ENCODE measurements at places on chromosomes 7 and 10.

DNA sequence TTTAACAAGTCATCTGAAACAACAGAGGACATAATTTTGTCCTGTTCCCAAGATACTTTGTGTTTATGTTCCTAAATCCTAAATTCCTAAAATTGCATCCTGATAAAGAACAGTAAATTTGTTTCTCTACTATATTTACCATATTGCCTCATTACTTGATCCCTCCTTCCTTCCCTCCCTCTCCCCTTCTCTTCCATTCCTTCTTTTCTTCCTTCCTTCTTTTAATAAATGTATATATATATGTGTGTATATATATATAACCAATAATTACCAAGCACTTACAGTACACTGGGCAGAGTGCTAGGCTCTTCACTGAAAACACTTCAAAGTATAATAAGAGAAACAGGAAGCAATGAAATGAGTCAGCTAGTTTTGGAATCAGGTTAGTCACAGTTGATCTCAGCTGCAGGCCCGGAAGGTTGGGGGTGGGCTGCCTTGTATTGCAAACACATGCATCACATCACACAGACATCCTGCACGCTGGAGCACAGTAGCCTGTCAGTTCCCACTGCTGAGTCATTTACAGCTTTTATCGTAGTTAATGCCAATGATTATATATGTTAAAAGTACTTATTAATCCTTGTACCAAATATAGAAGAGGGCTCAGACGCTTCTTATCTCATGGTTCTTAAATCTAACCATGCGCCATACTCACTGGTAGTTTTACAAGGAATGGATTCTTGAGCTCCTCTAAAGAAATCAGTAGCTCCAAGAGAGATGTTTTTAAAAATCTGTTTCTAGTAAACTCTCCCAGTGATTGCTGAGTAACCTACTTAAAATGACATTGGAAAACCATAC lies 551.7 kb downstream of the GRM8 start:
- peak; percentile 19 for DNase-seq

DNA sequence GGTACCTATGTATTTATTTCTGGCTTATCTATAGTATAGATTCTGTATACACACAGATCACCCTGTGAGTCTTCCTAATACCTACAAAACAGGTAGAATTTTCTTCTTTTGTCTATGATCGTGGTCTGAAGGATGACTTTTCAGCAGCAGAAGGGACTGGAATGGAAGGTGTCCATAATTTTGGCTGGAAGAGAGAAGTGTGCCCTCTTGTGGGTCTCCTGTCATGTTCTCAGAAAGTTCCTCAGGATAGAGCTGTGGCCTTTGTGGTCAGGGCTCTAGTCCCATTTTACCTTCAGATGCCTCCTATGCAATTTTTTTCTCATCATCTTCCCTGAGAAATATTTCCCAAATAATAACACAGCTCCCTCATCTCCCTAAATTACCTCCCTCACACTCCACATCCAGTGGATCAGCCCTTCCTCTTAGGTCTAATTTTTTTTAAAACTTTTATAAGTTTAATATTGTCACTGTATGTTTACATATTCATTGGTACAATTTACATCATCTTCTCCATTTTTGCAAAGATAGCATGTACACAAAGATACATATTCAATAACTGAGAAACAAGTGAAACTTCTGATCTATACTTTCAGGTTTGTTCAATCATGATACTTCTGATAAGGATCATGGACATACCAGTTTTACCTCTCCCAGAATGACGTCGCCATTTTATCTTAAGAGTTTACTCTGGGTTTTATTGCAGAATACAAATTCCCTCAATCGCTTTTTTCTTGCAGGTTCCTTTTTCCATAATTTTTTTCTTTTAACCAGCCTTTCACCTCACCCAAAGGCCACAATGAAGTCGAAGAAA lies 112.7 kb downstream of the REEP3 start:
- DNase-seq, result no peak

DNA sequence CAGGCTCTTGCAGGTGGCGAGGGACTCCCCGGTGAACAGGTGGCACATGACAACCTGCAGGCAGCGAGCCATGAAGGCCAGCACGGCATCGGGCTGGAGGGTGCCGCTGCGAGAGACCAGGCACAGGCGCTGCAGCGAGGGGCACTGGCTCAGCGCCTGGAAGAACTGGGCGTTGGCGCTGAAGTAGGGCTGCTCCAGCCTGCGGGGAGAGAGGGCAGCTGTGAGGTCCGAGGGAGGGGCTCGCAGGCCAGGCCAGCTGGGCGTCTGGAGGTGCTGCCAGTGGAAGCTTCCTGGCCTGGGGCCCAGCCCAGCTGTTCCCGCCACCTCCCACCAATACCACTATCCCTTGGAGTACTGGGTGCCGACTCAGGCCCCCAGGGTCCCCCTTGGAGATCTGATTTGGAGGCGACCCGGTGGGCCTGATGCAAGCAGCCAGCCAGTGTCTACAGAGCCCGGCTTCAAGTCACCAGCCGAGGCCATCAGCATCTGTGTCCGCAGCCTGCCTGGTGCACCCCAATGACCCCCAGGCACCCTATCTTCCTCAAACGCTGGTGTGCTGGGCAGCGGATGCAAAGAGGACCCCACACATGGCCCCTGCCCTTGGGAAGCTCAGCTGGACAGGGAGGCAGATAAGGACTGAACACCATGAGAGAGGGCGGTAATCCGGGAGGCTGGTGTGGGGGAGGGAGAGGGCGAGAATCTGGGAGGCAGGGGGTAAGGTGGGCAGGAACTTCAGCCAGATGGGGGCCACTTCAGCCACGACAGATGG lies 67.8 kb upstream of the TNRC18 start:
- no peak for DNase-seq

GRCh38 chr7:13117592-13117991 lies 430.2 kb downstream of the ARL4A start:
- DNase-seq, result no peak

GRCh38 chr7:99860281-99861127 lies 16.3 kb downstream of the OR2AE1 start:
- no peak for DNase-seq

GRCh38 chr7:86687831-86688230 lies 44.1 kb downstream of the GRM3 start:
- no peak for DNase-seq
